ENCODE measurements at places on chromosomes 5 and 9.

DNA sequence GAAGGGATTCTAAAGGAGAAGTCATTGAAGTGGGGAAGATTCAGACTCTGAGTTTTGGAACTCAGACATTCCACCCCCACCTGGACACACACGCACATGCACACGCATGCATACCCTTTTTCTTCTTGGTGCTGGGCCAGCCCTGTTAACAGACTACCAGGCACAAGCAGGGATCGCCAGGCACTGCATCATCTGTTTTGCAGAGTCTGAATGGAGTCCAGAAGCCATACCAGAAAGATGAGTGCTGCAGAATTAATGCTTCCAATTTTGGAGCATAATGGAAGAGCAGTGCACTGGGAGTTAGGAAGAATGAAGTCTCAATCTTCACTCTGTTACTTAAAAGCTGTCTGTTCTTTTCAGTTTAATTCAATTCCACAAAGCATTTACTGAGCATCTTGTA, 95.5 kb downstream of the PDE8B start:
- DNase-seq: peak; percentile 79

- DNase-seq: no peak
Observed at GRCh38 chr5:55959208-55959607, 35.6 kb downstream of the IL6ST start.

DNA sequence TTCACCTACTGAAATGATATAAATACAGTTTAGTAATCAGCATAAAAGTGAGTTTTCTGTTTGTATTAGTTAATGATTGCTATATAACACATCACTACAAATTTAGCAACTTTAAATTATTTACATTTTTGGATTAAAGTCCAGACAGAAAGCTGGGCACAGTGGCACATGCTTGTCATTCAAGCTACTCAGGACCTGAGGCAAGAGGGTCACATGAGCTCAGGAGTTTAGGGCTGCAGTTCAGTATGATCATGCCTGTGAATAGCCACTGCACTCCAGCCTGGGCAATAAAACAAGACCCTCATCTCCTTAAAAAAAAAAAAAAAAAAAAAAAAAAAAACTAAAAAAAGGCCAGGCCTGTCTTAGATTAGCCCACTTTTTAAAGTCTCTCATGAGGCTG, 273.6 kb upstream of the CTNND2 start:
- no peak for DNase-seq

GRCh38 chr9:98254228-98255060, 1.0 kb downstream of the TBC1D2 start:
- no peak for DNase-seq

GRCh38 chr5:41637424-41637823, 127.0 kb upstream of the PLCXD3 start:
- DNase-seq: no peak

DNA sequence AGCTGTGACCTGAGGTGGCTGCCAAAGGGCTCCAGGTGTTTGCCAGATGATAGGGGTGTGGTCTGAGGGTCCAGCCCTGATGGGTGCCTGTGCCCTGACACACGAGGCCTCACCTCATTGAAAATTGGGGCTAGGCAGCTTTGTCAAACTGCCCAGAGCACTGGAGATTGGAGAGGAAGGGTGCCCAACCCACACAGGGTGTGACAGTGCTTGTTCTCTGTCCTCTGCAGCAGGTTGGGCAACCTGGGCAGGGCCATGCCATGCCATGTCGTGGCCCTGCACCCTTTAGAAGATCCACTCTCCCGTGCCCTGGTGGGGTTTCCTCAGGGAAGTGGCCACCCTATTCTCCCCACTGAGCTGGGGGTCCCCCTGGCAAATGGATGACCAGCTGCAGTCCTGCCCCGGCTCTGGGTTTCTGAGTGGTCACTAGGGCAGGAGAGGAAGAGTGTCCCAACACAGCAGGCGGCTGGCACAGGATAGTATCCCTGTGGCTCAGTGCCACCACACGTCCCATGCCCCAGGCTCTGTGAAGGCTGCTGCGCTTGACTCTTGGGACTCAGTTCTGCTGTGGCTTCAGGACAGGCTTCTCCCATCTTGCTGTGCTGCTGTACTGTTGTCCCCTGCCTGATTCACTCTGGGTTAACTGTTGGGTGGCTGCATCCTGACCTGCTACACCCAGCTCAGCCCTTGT, 100.8 kb upstream of the PITX1 start:
- DNase-seq: no peak

- no peak for DNase-seq
Observed at GRCh38 chr9:96501633-96502538, 51.9 kb downstream of the HABP4 start.

DNA sequence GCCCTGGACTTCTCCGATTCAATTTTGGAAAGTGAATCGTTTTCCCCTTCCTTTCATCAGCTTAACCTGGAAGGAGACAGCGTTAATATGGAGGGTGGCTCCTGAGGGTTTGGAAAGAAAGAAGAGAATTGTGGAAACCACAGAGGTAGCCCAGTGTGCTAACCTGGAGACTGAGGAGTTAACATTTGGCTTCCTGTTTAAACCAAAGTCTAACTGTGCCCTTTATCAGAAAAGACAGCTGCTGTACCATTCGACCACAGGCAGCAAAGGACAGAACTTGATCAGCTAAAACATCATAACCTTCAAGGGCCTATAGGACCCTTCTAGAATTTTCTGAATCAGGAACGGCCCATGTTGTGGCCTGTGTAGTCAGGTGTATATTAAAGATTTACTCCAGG, 735 bp downstream of the IDNK start:
- no peak for DNase-seq

DNA sequence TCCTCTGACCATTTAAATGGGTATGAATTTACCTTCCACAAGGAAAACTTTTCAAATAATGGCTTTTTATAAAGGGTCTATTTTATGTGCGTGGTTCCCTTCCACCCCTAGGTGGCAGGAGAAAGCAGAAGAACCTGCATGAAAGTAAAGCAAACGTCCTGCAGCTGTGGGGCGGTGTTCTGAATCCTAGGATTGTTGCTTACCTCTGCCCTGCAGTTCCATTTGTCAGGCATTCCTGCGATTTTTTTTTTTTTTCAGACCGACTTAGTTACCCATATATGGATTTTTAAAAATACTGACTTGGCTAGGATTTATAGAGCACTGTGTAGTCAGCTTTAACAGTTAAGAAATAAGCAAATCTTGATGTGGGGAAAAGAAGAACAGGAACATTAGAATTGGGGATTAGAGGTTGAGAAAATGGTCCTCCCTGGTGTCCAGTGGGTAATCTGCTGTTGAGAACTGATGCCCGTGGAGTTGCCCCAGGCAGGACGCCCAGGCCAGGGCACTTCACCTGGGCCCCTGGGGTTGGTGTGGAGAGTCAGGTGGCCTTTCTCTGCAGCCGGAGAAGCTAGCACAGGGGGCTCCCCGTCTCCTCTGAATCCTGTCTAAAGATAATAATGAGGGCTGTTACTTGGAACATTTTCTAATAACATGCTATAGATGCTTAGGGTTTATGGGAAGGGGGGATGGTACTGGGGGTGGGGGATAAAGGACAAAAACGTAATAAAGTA, 30.4 kb upstream of the LTC4S start:
- peak; percentile 80 for DNase-seq

DNA sequence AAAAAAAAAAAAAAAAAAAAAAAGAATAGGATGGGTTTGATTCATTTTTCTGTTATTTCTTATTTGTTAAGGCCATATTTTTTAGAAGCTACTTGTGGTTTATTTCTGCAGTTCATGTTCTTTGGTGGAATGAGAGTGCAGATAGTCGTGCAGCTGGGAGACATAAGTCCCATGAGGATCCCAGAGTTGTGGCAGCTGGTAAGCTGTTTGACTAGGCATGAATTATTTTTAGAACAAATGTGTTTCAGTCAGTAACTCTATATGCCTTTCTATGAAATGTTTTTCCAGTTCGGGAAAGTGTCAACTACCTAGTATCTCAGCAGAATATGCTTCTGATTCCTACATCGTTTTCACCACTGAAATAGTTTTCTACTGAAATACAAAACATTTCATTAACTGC, 5.0 kb upstream of the NIPSNAP3B start:
- no peak for DNase-seq

- peak; percentile 71 for DNase-seq
Observed at GRCh38 chr5:96297867-96298266, 135.2 kb downstream of the PCSK1 start.

DNA sequence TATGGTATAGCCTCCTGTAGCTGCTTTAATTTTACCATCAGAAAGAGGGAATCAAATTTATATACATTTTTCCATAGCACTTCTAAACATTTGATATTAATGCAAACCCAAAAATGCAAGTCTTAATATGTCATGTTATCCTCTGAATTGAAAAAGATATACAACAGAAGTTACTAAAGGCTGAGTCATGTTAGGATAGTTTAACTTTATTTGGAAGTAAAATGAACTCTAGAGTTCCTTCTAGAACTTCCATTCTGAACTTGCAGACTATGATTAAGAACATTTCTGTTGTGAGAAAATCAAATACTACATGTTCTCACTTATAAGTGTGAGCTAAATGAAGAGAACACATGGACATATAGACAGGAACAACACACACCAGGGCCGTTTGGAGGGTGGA, 317.3 kb upstream of the PRR16 start:
- no peak for DNase-seq

- no peak for DNase-seq
Observed at GRCh38 chr9:124300312-124300711, 42.6 kb downstream of the NEK6 start.

DNA sequence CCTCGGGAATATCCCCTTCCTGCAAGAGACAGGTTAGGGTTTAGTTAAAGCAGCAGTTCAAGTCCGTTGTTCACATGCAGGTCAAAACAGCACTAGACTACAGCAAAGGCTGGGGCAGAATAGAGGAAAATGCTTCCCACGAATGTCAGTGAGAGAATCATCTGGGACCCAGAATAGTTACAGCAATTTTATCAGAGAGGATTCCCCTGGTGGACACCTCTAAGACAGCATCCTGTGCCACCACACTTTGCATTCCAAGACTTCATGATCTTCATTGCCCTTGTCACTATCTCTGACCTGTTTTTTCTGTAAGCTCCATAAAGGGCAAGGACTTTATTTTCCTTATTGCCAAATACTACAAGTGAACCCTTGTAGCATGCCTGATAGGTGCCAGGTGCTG, 12.9 kb downstream of the GRXCR2 start:
- no peak for DNase-seq

GRCh38 chr5:69331528-69332445, 814 bp downstream of the CCDC125 start:
- DNase-seq: no peak

GRCh38 chr9:110284211-110284844, 28.0 kb upstream of the TXN start:
- no peak for DNase-seq

- DNase-seq: no peak
Observed at GRCh38 chr5:68751661-68752060, 342.2 kb upstream of the SLC30A5 start.

DNA sequence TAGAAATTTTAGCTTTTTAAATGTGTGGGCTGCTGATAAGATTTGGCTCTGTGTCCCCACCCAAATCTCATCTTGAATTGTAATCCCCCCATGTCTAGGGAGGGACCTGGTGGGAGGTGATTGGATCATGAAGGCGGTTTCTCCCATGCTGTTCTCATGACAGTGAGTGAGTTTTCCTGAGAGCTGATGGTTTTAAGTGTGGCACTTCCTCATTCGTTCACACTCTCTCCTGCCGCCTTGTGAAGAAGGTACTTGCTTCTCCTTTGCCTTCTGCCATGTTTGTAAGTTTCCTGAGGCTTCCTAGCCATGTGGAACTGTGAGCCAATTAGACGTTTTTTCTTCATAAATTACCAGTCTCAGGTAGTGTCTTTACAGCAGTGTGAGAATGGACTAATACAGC, 127.8 kb upstream of the MVB12B start:
- no peak for DNase-seq

GRCh38 chr9:92656537-92656925, 13.4 kb downstream of the IPPK start:
- DNase-seq: no peak

All from AG20443 (cell line).